ENCODE measurements at places on chromosomes 4 and X. TPM values are rescaled to one million over a fixed set of nuclear protein-coding genes. Genes with fewer than 3 reads are reported as not detected.

JCHAIN gene
- 114 TPM for total RNA-seq

GABRG1 gene
- total RNA-seq: 0.03 TPM

HPGDS gene
- 3.3 TPM for total RNA-seq

- no peak for DNase-seq
Measured at GRCh38 chr4:110075083-110075738, 123.2 kb downstream of the ELOVL6 start.

GRCh38 chr4:182826391-182826790, 90.8 kb downstream of the DCTD start:
- DNase-seq: no peak

GRCh38 chr4:105291925-105292324, 145.2 kb downstream of the TET2 start:
- no peak for DNase-seq

DNA sequence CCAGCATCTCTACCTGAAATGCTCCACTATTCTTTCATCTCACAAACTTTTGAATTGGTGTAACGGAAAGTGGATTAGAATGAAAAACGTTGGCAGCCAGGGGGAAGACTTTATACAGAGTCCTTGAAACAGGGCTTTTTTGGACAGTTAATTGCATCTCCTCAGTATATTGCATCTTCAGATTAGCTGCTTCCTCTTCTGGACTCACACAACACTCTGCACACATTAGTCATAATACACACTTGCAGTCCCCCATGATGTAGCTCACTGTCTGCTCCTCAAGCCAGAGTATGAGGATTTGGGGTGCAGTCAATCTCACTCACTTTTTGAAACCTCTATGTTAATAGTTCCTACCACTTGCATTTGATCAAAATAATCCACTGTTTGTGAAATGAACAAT, 101.0 kb downstream of the ADGRA3 start:
- no peak for DNase-seq

- DNase-seq: no peak
Measured at GRCh38 chr4:182207830-182208396, 35.3 kb upstream of the TENM3 start.

GRCh38 chrX:113369056-113369455, 528.4 kb upstream of the AMOT start:
- DNase-seq: no peak

- DNase-seq: no peak
Measured at GRCh38 chr4:40241941-40242340, 45.1 kb downstream of the RHOH start.

DNA sequence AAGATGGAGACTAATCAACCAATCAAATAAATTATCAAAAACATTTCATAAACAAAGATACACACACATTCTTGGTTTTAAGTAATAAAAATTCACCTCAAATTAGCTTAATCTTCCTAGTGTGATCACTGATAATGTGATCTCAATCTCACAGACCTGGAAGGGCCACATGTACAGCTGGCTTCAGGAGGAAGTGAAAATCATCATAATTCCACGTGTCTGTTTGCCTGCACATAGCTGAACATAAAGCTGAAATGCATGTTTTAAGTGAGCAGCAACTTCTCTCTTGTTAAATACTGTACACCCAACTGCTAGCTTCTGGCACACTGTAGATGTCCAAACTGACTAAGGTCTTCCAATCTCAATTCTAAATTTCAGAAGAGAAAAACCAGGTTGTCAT, 53.8 kb downstream of the ARHGAP6 start:
- no peak for DNase-seq

- no peak for DNase-seq
Measured at GRCh38 chr4:78370631-78371372, 180.8 kb upstream of the ANXA3 start.

GRCh38 chrX:38515291-38515690, 46.1 kb upstream of the TSPAN7 start:
- DNase-seq: no peak

GRCh38 chr4:22202246-22202974, 253.8 kb upstream of the KCNIP4 start:
- peak; percentile 5 for DNase-seq

DNA sequence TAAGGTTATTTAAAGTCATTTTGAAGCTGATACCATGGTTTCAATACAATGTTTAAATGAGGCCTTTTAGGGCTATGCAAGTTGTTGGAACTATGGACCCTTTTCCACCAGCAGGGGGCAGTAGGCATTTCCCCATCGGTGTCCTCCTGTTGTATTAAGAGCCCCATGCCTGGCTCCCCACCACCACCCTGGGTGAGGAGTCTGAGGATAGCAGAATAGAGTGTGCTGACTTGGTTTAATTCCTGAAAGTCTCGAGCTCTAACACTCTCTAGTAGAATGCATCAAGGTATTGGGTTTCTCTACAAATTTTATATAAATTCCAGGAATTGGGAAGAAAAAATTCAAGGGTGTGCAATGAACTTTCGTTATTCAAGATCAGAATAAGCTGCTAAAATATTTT, 234.8 kb upstream of the JADE1 start:
- peak; percentile 83 for DNase-seq
